Activated CD4-positive, alpha-beta T cell treated with anti-CD3 and anti-CD28 coated beads, Interleukin-2, amount 10 ng/mL, durations not matched to agents 7 days and 5 days (primary cell): ENCODE measurements at places on chromosomes 2 and 18. TPM values are rescaled to one million over a fixed set of nuclear protein-coding genes. Genes with fewer than 3 reads are reported as not detected.

DNA sequence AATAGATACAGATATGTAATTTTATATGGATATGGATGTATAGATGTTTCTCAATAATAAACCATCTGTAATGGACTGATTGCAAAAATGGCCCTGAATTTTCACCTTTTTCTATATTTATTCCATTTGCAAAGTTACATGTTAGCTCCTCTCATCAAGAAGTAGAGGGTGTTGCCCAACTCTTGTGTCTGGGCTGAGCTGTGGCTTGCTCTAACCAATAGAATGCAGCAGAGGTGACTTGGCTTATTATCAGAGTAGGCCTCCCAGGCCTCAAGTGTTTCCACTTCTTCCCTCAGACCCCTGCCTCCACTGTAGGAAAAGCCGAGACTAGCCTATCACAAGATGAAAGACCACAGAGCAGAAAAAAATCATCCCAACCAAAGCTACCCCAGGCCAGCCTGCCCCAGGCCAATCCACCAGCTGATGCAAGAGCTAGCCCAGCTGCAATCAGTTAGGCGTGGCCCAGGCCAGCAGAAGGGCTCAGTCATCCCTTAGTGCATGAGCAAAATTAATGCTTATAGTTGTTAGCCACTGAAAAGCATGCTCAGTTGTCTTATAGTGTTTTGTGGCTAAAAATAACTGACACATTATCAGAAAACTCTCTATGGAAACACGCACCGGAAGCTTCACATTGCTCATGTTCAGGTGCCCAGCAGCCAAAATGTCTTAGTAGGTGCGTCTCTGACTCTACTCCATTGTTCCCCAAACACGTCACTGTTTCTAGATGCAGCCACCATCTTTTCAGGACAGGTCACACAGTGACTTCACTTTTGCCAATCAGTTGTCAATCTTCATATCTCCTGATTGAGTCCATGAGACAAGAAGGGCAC lies 464.0 kb downstream of the FBXO15 start:
- no peak for DNase-seq

GRCh38 chr2:160721089-160722040 lies 227.8 kb upstream of the RBMS1 start:
- DNase-seq = no peak

Gene POTEJ
- not detected for total RNA-seq

- DNase-seq = no peak
Observed at GRCh38 chr2:240165661-240166060, 25.2 kb upstream of the OTOS start.

- no peak for DNase-seq
Observed at GRCh38 chr2:6922201-6922656, 5.0 kb downstream of the RNF144A start.

Gene LINC00305
- not detected for total RNA-seq

Gene CFAP53
- total RNA-seq = 0.56 TPM

Gene DSG1
- total RNA-seq = not detected

Gene UGP2
- total RNA-seq = 140 TPM

DNA sequence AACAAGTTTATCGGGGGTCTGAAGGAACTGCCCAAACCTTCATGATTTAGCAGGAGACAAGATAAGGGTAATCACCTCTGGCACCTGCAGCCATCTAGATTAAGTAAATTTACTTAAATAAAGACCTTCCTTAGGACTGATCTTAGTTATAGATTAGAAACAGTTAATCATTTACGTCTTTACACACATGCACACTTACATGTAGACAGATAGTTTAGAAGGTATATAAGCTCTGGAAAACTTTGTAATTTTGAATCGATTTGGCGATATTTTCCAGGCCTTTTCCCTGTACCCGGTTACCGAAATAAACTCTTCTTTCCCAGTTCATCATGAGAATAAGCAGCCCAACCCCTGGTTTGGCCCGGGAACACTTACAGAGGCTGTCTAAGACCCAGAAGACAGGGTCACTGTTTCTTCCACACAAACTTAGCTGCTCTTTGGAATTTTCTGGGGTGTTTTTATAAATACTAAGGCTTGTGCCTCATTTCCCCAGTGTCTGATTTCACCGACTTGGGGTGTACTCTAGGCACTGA lies 560 bp upstream of the SKA1 start:
- DNase-seq = no peak

Gene IL1RL2
- not detected for total RNA-seq

DNA sequence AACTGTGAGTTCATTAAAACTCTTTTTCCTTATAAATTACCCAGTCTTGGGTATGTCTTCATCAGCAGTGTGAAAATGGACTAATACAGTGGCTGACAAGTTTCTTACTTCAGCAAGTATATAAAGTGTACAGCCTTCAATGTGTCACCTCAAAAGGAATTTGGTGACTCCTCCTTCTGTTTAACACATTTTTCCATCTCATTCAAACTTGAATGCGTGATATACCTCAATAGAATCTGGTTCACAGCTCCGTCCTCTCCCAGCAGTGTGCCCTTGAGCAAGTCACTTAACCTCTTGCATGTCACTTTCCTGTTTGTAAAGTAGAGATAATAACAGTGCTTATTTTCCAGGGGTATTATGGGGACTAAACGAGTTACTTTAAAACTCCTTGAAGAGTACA lies 159.6 kb downstream of the CCBE1 start:
- DNase-seq = no peak

DNA sequence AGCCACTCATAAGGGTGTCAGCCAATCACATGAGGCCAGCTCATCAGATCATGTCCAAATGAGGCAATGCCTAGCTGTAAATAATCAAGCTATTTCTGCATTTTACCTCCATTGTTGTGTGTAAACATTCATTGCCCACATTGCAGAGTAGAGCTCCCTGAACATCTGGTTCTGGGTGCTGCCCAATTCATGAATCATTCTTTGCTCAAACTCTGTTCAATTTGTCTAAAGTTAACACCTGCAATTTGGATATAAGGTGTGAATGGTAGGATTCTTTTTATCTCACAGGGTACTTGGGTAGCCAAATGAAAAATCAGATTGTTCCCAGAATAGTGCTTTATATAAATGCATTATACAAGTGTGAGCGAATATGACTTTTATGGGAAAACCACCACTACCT lies 345.5 kb upstream of the NT5C1B start:
- no peak for DNase-seq

- DNase-seq = no peak
Observed at GRCh38 chr2:44397447-44398175, 35.9 kb downstream of the CAMKMT start.

Gene ABCB11
- not detected for total RNA-seq

Gene SLC9A4
- 0.10 TPM for total RNA-seq

Gene AKAIN1
- total RNA-seq = not detected

DNA sequence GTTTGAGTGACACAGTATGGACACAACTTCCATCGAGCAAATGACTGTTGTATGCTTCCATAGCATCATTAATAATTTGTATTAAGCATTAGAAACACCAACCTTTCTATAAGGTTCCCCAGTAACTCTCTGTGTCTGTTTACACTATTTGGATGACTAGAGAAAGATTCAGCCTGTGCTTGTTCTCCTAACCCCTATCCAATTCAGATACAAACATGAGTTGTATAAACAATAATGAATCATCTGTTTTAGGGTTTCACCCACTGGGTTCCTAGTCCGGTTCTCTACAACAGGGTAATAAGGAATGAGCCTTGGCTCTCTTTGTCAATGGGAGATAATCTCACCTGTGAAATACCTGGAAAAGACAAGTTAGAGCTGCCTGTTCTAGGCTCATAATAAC lies 894.1 kb upstream of the PIK3C3 start:
- DNase-seq = no peak

Gene ARHGEF33
- not detected for total RNA-seq

Gene GALR1
- total RNA-seq = not detected

Gene FZD7
- 0.10 TPM for total RNA-seq

GRCh38 chr2:33168922-33169321 lies 222.2 kb downstream of the LTBP1 start:
- no peak for DNase-seq
